ENCODE measurements at places on chromosomes 5 and 9. TPM values are rescaled to one million over a fixed set of nuclear protein-coding genes. Genes with fewer than 3 reads are reported as not detected.

Gene SNCAIP
- total RNA-seq, result 7.0 TPM

Gene SLCO4C1
- total RNA-seq, result not detected

Gene RABGAP1
- total RNA-seq, result 38.3 TPM

Gene LRRC19
- total RNA-seq, result not detected

Gene CTXN3
- not detected for total RNA-seq

Gene GFI1B
- not detected for total RNA-seq

Gene KCNMB1
- total RNA-seq, result not detected

Gene C6
- total RNA-seq, result not detected

Gene SPATA31E1
- total RNA-seq, result not detected

Gene OR1L8
- not detected for total RNA-seq

Gene SAXO1
- not detected for total RNA-seq

Gene ENTREP1
- total RNA-seq, result 0.14 TPM

Gene HTR4
- total RNA-seq, result not detected

Gene PTPRD
- total RNA-seq, result 4.6 TPM

Gene PCDHGC5
- 6.6 TPM for total RNA-seq

Gene SERF1B
- 7.2 TPM for total RNA-seq

Gene SOX30
- not detected for total RNA-seq

Gene KCTD16
- total RNA-seq, result 1.1 TPM

Gene F12
- 0.22 TPM for total RNA-seq

Gene C5orf58
- total RNA-seq, result under 0.01 TPM

Gene UAP1L1
- total RNA-seq, result 29.1 TPM

Gene PCDHAC2
- total RNA-seq, result 0.22 TPM
